ENCODE measurements at places on chromosomes 1 and 21.

DNA sequence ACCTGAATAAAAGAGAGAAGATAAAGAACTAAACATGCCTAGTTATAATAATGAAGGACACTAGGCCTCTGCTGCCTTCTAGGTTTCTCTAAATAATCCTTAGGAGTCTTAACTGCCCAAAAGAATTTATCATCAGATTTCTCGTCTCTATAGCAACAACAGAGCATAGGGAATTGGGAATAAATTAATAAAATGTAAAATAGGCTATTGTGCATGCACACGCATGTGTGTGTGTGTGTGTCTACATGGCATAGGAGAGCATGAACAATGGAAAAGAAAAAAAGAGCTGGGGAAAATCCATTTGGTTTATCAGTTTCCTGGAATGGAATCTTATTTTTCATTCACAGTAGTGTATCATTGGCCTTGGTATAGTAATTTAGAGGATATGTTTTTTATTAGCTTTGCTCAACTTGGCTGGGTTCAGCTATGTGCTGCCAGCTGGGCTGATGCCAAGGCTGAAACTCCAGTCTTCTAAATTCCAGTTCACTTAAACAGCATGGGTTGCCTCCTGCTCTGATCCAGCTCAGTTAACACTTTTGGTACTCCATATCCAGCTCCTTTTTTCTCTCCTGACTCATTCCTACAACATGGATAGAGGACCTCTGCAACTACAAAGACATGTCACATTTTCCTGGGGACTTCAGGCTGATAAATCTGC, 80.6 kb upstream of the SLFNL1 start:
- peak; percentile 98 for DNase-seq

DNA sequence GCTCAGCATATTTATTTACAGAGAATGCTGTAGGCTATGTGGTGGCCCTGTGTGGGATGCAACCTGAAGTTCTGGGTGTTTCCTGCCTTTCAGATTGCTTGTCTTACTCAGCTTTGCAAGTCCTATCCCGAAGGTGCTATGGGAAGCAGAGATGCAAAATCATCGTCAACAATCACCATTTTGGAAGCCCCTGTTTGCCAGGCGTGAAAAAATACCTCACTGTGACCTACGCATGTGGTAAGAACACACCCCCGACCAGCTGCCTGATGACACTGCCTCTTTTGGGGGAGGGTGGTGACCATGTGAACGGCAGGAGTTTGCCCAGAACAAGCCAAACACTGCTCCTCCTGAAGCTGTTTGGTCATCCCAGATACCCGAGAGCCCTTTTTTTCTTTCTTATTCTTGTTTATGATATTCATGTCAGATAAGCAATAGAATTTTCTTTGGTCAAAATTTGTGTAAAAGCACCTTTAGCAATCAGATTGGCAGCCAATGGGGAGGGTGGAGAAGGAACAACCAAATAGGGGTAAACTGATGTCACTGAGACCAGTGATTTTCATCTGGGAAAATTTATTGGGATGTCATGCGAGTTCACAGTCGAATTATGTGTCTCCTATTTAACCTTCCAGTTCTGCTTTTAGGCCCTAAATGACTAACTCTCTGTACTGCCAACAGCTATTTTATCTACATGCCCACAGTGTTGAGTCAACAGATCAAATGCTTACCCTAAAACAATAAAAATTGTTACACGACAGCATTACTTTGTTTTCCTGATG, 82.6 kb downstream of the EVA1C start:
- DNase-seq, result peak; percentile 82

DNA sequence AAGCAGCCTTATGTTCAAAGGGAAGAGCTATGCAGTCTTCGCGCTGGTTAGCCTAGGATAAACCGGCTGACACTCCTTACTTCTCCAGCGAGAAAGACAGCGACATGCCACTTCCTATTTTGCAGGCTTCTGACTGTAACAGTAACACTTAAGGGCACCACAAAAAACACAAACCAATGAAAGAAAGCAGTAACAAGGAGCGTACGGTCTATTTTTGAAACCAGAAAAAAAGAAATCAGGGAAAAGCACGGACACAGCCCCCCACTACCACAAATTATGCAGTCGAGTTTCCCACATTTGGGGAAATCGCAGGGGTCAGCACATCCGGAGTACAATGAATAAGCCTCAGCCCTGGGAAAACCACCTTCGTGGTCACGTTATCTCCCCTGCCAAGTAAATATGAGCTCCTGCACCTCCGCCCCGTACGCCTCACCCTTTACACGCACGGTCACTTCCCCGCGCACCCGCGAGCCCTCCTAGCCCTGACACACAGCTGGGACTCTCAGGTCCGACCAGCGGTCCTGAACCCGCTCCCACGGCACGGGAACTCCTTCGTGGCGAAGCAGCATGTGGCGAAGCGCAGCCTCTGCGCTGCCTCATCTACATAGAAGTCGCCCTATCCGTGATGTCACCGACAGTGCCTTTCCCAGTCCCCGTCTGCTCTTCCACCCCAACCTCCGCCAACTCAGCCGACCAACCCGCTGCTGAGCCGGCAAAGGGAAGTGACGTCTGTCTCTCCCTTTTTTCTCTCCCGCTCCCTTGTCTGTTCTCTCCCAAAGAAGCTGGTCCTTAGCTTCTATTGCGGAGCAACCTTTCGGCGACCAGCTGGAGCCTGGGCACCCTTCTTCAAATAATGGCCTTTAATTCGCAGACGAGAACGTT, 40.9 kb upstream of the PPIAL4F start:
- DNase-seq, result peak; percentile 94

GRCh38 chr1:116785006-116785405, 30.8 kb downstream of the CD2 start:
- DNase-seq, result no peak

GRCh38 chr21:25733859-25734653, 648 bp downstream of the ATP5PF start:
- DNase-seq, result peak; percentile 50

GRCh38 chr1:198950036-198950435, 311.2 kb downstream of the PTPRC start:
- DNase-seq, result no peak

- DNase-seq, result peak; percentile 49
Measured at GRCh38 chr1:39642796-39643195, 3.4 kb upstream of the HEYL start.

GRCh38 chr21:41726970-41727783, 39.7 kb downstream of the RIPK4 start:
- DNase-seq, result peak; percentile 80

GRCh38 chr21:17391811-17392340, 121.0 kb upstream of the CXADR start:
- no peak for DNase-seq

GRCh38 chr1:64417803-64418202, 52.1 kb upstream of the CACHD1 start:
- no peak for DNase-seq

DNA sequence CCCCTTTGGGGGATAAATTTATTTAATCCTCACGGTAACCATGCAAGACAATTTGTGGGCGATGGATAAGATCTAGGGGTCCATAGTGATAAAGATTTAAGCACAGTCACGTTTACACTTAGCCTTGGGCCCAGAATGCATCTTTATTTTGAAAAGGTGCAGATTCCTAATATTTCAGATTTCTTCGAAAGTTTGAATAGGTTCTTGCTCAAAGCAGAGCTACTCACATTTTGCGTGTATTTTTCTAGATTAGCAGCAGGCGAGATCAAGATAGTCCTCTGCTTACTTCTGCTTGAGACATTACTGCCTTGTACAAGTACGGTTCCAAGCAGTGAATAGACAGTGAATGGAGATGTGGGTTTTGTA, 647 bp downstream of the TSEN15 start:
- no peak for DNase-seq

- DNase-seq, result peak; percentile 71
Measured at GRCh38 chr1:89085781-89086180, 20.8 kb upstream of the GBP1 start.

DNA sequence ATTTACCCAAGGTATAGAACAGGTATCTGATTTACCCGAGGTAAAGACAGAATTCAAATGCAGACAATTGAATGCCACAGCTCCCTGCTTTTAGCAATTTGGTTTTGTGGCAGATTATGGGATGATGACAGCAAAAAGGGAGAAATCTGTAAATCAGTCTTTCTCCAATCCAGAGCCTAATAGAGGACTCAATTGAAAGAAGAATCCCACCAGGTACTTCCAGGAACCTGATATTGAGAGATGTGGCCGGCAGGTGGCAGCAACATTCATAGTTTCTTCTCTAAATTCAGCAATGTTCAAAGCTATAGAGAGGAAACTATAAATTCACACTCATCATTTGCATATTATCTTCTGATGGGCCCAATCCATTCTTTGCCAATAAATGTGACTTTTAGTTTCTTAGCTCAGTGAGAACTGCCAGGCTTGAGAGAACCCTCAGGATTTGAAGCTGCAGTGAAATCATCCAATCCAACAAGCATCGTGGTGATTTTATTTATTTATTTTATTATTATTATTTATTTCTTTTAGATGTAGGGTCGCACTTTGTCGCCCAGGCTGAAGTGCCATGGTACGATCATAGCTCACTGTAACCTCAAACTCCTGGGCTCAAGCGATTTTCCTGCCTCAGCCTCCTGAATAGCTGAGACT, 9.8 kb upstream of the PHACTR4 start:
- peak; percentile 80 for DNase-seq

DNA sequence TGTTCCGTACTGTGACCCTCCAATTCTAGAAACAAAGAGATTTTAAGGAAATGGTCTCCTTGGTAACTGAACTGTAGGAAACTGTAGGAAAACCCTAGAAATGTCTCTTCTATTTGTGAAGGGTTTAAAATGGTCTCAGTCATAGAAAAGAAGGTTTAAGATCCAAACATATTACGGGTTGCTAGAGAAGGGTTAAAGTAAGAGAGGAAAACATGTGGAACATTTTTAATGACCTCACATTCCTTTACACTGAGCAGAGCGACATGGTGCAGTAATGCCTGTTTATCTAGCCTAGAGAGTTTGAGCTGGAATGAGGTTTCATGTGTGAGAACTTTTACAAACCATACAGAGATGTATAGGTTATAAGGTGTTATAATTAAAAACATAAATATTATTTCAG, 36.9 kb upstream of the C1orf105 start:
- peak; percentile 73 for DNase-seq

- peak; percentile 28 for DNase-seq
Measured at GRCh38 chr1:110035236-110035752, 870 bp downstream of the STRIP1 start.

- no peak for DNase-seq
Measured at GRCh38 chr1:67171978-67172377, 5.7 kb downstream of the IL23R start.

DNA sequence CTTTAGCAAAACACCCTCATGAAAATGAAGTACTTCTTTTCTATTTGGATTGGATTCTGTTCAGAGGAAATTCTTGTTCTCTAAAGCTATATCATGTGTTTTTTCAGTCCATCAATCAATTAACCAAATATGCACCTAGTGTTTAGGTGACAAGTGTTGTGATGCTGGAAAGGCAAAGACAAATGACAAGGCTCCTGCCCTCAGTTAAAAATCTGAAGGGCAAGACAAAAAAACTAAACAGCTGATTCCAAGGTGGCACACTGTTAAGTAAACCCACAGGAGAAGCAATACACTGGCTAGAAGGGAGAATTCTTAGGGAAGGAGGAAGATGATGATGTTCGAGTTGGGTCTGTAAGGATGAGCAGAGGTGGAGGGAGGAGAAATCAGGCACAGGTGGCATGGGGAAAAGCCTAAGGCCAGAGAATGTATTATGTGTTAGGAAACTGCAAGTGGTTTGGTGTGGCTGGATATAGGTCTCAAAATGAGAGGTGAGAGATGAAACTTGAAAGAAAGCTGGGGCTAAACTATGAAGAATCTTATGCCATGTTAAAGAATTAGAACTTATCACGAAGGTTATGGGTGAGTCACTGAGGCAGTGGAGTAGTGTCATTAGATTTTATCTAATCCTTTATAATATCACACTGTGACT, 51.8 kb upstream of the GFI1 start:
- DNase-seq, result peak; percentile 11

Measured in cardiac fibroblast (primary cell).